H7 (cell line): ENCODE measurements at places on chromosomes 16 and 17. TPM values are rescaled to one million over a fixed set of nuclear protein-coding genes. Genes with fewer than 3 reads are reported as not detected.

FAM20A gene
- 20.5 and 22.7 TPM in 2 replicates for total RNA-seq

TBC1D3 gene
- not detected in 2 replicates for total RNA-seq

CA7 gene
- total RNA-seq, result 0.48 and 0.78 TPM in 2 replicates

- peak; percentile 59 for DNase-seq
Observed at GRCh38 chr16:14286368-14287230, 215.5 kb downstream of the MRTFB start.

GNG13 gene
- total RNA-seq, result not detected in 2 replicates

- no peak for DNase-seq
Observed at GRCh38 chr16:59593194-59593661, 859.1 kb upstream of the GOT2 start.

GRCh38 chr16:20944861-20945574, 44.4 kb downstream of the LYRM1 start:
- DNase-seq, result no peak

ARHGDIG gene
- 4.0 and 5.3 TPM in 2 replicates for total RNA-seq

GSDMA gene
- total RNA-seq, result not detected in 2 replicates

- DNase-seq, result peak; percentile 55
Observed at GRCh38 chr16:46746821-46747776, 1.0 kb downstream of the MYLK3 start.

GRCh38 chr17:49515196-49515770, 20.2 kb downstream of the NGFR start:
- DNase-seq, result peak; percentile 93

- no peak for DNase-seq
Observed at GRCh38 chr16:86325895-86326294, 184.4 kb upstream of the FOXF1 start.

OMG gene
- total RNA-seq, result not detected in 2 replicates

- no peak for DNase-seq
Observed at GRCh38 chr16:29644338-29644857, 18.6 kb upstream of the SPN start.

DNA sequence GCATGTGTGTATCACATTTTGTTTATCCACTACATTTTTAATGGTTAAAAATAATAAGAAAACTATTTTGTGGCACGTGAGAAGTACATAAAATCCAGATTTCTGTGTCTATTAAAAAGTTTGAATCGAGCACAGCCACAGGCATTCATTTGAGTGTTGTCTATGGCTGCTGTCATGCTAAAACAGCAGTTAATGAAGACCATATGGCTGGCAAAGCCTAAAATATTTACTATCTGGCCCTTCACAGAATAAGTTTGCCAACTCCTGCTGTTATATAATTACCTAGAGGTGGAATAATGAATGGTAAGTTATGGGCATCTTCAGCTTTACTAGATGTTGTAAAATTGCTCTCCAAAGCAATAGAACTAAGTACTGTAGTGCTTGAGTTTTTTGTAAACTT, 30.5 kb downstream of the TMEM98 start:
- no peak for DNase-seq

GRCh38 chr17:44909681-44910144, 5.6 kb downstream of the GFAP start:
- DNase-seq, result peak; percentile 35

PIK3R5 gene
- 13.3 and 33.6 TPM in 2 replicates for total RNA-seq

DNA sequence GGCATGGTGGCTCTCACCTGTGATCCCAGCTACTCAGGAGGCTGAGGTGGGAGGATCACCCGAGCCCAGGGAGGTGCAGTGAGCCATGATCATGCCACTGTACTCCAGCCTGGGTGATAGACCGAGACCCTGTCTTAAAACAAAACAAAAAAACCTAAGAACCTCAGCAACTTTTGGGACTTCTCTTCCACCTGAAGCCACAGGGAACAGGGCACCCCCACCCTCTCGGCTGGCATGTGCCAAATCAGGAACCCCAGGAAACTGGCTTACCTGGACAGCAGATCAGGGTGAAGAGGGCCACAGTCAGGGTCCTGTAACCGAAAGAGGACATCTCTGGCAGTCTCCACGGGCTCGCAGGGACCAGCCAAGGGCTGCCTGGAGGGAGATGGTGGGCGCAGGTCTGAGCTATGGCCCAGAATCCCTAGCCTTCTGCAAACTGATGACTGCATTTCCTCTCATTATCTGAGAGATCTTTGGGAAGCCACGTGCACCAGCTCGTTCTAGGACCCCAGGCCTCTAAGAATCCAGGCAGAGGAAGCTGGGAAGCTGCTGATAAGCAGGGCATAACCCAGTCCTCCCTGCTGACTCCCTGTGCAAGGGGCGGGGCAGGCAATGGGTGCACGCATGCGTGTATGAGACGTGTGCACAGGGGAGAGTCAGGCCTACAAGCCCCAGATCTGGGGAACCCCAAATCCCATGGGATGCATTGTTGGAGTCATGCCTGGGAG, 8.4 kb downstream of the PRR29 start:
- no peak for DNase-seq

ADAD2 gene
- total RNA-seq, result 0.78 TPM in 1 of 2 replicates, not detected in the other

DNA sequence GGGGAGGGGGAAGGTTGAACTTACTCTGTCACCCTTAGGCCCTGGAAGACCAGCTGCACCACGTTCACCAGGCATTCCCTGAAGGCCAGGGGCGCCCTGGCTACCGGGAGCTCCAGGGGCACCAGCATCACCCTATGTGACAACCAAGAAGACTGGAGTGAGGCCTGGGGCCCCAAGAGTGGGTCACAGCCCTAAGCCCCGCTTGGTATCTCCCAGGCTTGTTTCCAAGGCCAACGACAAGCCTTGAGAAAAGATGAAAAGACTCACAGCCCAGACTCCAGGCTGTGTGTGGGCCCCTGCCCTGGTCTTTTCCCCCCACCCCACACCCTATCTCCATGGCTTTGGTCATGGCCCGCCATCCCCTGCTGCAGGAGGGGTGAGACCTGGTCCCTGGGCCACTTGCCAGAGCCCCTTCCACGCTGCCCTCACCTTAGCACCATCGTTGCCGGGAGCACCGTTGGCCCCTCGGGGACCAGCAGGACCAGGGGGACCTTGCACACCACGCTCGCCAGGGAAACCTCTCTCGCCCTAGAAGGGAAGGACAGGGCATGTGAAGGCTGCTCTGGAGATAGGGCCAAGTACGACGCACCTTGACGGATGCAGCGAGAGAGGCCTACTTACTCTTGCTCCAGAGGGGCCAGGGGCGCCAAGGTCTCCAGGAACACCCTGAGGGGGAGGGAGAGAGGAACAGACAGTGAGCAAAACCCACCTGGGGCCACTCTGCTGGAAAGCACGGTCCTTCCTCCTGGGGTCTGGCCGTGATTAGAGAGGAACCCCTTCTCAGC, 9.9 kb downstream of the COL1A1 start:
- DNase-seq, result no peak

GRCh38 chr17:62690168-62690897, 62.9 kb downstream of the MRC2 start:
- DNase-seq, result no peak

DNA sequence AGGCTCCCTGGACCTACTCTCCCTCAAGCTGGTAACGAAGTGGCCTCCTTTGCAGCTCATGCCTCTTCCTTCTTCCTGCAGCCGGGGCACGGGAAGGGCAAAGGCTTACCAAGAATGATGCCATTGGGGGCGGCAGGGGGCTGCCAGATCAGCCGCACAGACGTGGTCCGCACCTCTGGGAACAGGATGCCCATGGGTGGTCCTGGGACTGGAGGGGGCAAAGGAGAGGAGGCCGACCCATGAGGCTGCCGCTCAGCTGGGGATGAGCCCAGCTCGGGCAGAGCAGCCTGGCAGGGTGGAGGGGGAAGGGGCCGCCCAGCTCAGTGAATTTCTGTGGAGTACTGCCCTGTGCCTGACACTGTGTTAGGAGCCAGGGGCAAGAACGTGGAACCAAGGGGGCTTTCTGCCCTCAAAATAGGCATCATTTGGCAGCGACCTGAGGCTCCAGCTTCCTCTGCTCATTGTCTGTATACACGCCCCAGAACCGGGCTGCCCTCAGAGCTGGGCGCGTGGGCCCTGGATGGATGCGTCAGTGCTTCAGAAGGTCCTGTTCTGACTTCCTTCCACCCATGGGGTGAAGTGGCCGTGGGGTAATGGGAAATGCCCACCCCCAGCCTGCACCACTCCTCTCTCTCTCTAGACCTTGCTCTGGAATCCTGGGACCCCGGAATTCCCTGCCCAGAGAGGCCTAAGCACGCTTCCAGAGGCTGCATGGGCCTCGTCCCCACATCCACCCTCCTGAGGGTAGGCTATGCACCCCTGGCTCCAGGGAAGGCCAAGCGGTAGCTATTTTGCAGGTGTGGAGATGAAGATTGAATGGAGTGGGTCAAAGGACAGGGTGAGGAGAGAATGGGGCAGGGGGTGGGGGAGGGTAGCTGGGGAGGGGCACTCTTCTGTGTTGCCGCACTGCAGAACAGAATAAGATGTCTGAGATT, 79.8 kb upstream of the CDC42EP4 start:
- DNase-seq, result peak; percentile 27

- peak; percentile 65 for DNase-seq
Observed at GRCh38 chr17:76145231-76146052, 4.4 kb upstream of the FOXJ1 start.

GRCh38 chr17:65593092-65593854, 31.8 kb upstream of the AXIN2 start:
- peak; percentile 61 for DNase-seq

GRCh38 chr17:61793565-61793964, 69.8 kb downstream of the BRIP1 start:
- DNase-seq, result no peak

- DNase-seq, result no peak
Observed at GRCh38 chr16:53126390-53126789, 71.6 kb downstream of the CHD9 start.

- DNase-seq, result no peak
Observed at GRCh38 chr17:81171941-81172340, 5.9 kb upstream of the AATK start.

- DNase-seq, result peak; percentile 39
Observed at GRCh38 chr16:87954361-87954760, 3.1 kb downstream of the BANP start.

- no peak for DNase-seq
Observed at GRCh38 chr16:56871172-56871593, 6.2 kb downstream of the SLC12A3 start.

DNAH9 gene
- 0.85 and 0.97 TPM in 2 replicates for total RNA-seq

GRCh38 chr17:38533241-38533640, 72.5 kb downstream of the SRCIN1 start:
- DNase-seq, result no peak

PLA2G10 gene
- total RNA-seq, result not detected in 2 replicates

GRCh38 chr16:49664221-49665215, 191.4 kb downstream of the ZNF423 start:
- DNase-seq, result no peak

DNA sequence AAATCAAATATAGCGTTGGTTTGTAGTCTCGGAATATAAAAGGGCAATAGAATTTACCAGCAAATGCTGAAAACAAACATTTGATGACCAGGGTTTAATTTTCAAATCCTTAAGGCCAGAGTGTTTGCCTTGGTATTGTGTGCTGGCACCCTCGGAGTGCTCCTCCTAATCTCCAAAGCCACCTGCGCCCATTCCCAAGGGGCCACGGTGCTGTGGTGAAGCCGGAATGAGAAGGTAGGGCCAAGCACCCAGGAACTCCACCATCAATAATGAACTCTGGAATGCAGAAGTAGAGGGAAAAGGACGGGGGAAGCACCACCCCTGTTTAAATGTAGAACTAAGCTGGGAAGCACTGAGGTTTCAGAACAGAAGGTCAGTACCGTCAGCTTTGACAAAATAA, 51.9 kb downstream of the COG7 start:
- DNase-seq, result no peak

DNA sequence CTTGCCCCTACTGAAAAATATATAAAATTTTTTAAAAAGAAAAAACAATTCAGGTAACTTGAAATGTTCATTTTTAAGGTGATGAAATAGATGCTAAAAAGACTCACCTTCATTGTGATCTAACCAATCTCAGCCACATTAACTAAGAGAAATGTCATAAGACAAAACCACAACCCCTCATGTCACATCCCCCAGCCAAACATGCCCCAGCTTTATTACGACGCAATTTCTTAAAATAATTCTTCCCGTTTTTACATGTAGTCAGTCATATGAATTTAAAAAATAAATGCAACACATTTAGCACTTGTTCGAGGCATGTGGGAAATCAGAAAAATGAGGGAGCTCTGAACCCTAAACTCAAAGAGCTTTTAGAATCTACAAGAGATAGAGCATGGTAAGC, 9.5 kb downstream of the AMFR start:
- no peak for DNase-seq
